ENCODE measurements at places on chromosomes 5 and 9.

- peak; percentile 45 for DNase-seq
Measured at GRCh38 chr9:94912700-94913249, 186.3 kb downstream of the AOPEP start.

GRCh38 chr5:99105216-99105615 is 176.4 kb upstream of the CHD1 start:
- no peak for DNase-seq

DNA sequence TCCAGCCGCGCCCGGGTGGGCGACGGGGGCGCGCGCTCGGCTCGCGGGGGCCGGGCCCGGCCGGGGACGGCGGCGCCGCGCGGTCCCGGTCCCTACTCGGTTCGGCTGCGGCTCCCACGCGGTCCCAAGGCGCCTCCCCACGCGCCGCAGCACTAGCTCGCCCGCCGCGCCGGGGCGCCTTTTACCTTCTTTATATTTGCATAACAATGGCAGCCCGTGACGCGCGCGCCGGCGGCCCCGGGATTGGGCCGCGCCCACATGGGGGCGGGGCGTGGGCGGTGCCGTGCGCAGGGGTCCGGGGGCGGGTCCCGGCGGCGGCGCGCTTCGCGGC is at the start of gene NRARP:
Gene NRARP (minus strand): TSS at position 154 of the 331 bp plus-strand sequence. CDS start 343 bp downstream, outside the sequence.
- DNase-seq, result peak; percentile 93

DNA sequence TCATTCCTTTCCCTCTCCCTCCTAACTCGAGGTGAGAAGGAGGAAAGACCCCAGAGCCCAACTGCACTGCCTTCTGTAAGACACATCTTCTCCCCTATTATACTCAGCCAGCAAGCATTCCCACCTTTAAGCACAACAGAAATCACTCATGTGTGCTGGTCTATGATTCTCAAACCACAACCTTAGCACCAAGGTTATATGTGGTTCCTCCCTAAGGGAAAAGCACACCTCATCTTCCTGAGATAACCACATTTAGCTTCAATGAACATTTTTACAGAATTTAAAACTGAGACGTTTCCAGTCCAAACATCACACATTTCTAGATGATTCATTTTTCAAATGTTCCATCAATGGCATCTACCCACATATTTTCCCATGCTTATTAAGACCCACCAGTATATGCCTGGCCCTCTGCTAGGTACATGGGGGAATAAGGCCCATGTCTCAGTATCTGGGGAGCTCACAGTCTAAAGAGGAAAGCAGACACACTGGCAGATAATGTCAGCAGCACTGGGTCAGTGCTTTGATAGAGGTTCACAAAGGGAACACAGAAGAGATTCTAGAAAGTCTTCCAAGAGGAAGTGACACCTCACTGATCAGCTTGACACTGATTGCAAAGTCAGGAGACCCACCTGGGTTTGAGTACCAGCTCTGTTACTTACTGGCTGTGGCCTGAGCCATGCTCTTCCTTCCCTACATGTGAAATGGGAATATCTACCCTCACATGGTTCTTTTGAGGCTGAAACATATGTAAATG is 245.4 kb downstream of the DENND1A start:
- no peak for DNase-seq

- no peak for DNase-seq
Measured at GRCh38 chr9:75146229-75146628, 57.9 kb downstream of the OSTF1 start.

- peak; percentile 47 for DNase-seq
Measured at GRCh38 chr9:93682155-93682968, 106.0 kb downstream of the PHF2 start.

GRCh38 chr5:77952636-77953212 is 176.6 kb upstream of the TBCA start:
- no peak for DNase-seq

DNA sequence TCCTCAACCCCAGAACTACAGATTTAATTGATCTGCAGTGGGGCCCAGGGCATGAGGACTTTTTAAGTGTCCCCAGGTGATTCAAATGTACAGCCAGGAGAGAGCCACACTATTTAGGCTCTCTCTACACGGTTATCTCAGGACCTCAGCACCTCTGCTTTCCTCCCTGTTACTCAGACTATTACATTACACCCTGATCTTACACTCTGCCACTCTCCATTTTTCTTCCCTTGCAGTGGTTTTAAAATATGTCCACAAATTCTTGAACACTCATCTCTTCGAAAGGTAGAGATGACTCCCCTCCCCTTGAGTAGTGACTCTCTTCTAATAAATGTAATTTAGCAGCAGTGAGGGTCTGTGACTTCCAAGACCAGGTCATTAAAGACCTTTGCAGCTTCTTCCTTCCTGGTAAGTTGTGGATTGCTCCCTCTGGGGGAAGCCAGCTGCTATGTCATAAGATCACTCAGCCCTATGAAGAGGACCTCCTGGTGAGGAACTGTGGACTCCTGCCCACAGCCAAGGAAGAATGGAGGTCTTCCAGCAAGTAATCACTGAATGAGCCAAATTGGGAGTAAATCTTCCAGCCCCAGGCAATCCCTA is 87.5 kb upstream of the SSBP2 start:
- DNase-seq, result no peak

GRCh38 chr9:116449949-116450348 is 237.2 kb upstream of the TRIM32 start:
- no peak for DNase-seq
